Activated CD8-positive, alpha-beta T cell treated with anti-CD3 and anti-CD28 coated beads for 36 hours (primary cell): ENCODE measurements at places on chromosomes 11 and 22.

DNA sequence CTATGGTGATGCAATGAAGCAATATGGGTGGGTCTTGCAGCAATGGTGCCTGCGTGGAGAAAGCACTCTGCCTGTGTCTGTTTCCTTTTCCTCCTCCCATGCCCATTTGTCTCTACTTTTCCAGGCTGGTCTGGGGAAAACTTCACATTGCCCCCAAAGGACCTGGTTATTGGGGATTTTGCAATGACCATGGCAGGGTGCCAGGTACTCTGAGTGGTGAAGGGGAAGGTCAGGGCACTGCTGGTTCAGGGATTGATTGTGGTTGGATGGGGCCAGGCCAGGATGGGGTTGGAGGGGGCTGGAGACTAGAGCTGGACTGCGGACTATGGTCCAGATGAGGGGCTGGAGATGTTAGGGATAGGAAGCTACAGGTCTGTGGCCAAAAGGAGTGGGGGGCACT is 92.1 kb downstream of the INSC start:
- H3K4me3 ChIP-seq = no peak overlapping the region
- no peaks in the 10 kb centered on the region for H3K4me1 ChIP-seq
- no peaks in the 10 kb centered on the region for H3K27me3 ChIP-seq
- H3K27ac ChIP-seq = no peak overlapping the region

- no peak overlapping the region for H3K27ac ChIP-seq
- no peaks in the 10 kb centered on the region for H3K36me3 ChIP-seq
- no peaks in the 10 kb centered on the region for H3K4me1 ChIP-seq
- no peak overlapping the region for H3K4me3 ChIP-seq
Measured at GRCh38 chr11:22775248-22775647, 54.4 kb downstream of the SVIP start.

DNA sequence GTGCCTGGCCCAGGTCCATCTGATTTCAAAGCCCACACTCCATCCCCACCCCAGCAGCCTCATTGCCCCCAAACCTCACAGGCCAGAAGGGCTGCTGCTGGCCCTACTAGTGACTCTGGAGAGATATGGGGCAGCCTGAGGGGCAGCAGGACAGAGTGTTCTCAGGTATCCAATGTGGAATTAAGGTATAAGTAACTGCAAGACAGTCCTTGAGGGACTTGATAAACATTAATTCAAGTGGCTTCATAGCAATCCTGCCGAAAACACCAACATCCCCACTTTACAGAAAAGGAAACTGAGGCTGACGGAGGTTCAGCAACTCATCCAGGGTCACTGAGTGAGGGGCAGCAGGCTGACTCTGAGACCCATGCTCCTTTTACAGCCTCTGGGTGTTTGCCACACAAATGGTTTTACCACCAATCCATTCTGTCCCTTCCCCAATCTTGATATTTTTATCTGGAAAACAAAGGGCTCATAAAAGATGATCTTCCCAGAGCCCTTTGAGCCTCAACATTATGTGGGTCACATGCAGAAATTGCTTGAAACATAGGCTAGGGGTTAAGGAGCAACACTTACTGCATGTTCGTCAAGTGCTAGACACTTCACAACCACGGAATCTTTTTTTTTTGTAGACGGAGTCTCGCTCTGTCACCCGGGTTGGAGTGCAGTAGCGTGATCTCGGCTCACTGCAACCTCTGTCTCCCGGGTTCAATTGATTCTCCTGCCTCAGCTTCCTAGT is 2.3 kb downstream of the NIPSNAP1 start:
- no peaks in the 10 kb centered on the region for H3K27me3 ChIP-seq
- peaks cover 13% of the 10 kb centered on the region for H3K4me1 ChIP-seq
- H3K4me3 ChIP-seq = no peak overlapping the region
- DNase-seq = no peak

DNA sequence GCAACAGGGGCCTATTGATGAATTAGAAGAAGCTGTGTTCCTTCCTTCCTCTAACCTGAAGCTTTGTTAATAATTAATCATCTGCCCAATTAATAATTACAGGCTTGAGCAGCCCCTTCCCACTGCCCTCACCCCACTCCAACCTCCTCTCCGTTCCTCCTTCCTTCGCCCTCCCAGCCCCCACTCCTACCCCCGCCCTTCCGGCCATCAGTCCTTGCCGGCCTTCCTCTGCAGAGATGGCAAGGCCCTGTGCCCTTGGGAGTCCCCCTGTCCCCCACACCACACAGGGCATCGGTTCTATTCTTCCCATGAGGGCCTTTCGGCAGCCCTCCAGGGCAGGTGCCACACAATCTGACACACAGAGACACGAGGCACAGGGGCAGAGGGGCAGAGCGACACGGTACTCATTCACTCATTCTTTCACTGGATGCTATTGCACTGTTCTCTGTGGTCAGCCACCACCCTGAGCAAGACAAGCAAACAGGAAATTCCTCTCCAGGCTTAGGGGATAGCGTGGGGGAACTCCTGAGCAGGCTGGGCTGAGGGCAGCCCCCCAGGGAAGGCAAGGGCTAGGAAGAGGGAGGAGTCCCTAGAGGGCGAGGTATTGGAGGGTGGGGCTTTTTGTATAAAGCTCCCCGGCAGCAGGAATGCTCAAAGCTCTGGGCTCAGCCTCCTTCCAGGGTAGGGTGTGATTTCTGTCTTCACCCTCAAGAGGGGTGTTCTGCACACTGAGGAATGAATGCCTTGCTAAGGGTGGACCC is 14.7 kb downstream of the MGAT3 start:
- peak; percentile 47 for DNase-seq
- no peak overlapping the region for H3K4me3 ChIP-seq
- H3K4me1 ChIP-seq = peaks cover 13% of the 10 kb centered on the region
- no peaks in the 10 kb centered on the region for H3K36me3 ChIP-seq

DNA sequence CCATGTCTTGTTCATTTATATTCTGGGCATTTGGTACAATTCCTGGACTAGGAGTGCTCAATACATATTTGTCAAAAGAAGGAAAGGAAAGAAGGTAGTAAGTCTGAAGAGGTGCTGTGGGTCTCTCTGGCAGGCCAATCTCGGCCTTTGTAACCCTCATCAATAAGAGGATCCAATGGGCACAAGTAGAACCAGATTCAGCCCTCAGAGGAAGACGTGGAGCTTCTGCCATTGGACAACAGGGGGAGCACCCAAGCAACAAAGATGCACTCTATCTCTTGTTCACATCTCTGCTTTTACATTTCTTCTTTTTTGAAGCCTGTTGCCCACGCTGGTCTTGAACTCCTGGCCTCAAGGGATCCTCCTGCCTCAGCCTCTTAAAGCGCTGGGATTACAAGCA is 2.2 kb upstream of the VPS11 start:
- peaks cover 5% of the 10 kb centered on the region for H3K36me3 ChIP-seq
- peak overlapping the region; percentile 14 for H3K27ac ChIP-seq
- peak; percentile 69 for DNase-seq
- no peak overlapping the region for H3K4me3 ChIP-seq
- no peaks in the 10 kb centered on the region for H3K27me3 ChIP-seq
- peaks cover 34% of the 10 kb centered on the region for H3K4me1 ChIP-seq

- no peak for DNase-seq
- no peaks in the 10 kb centered on the region for H3K36me3 ChIP-seq
- H3K27ac ChIP-seq = no peak overlapping the region
- no peaks in the 10 kb centered on the region for H3K27me3 ChIP-seq
- no peaks in the 10 kb centered on the region for H3K4me1 ChIP-seq
Measured at GRCh38 chr11:7599209-7599608, 74.1 kb downstream of the CYB5R2 start.

DNA sequence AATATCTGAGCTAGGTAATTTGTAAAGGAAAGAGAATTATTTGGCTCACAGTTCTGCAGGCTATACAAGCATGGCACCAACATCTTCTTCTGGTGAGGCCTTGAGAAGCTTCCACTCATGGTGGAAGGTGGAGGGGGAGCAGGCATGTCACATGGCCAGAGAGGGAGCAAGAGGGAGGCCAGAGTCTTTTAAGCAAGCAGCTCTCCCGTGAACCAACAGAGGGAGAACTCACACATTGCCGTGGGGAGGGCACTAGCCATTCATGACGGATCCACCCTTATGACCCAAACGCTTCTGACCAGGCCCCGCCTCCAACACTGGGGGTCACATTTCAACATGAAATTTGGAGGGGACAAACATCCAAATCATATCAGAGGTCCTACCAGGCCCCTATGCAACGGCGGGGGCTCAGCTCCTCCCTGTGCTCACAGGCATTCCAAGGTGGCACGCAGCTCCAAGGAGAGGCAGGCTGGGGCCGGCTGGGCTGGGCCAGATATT is 4.6 kb downstream of the C11orf96 start:
- DNase-seq = no peak
- H3K36me3 ChIP-seq = no peaks in the 10 kb centered on the region
- H3K4me1 ChIP-seq = peaks cover 9% of the 10 kb centered on the region

DNA sequence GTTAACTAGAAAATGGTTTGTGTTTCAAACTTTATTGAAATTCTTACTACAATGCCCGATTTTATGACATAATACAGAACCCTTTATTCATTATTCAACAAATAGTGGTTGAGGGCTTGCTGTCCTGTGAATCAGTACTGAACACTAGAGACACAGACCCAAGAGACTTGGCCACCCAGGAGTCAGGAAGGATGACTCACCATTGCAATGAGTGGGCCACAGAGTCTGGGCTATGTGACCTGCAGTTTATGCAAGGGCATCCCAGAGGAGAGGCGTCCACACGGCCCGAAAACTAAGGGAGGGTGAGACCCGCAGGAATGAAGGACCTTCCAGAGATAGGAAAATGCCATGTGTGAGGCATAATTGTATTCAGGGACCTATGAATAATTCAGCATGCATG is 143.8 kb upstream of the DDI1 start:
- H3K4me3 ChIP-seq = no peak overlapping the region
- H3K4me1 ChIP-seq = no peaks in the 10 kb centered on the region
- no peaks in the 10 kb centered on the region for H3K36me3 ChIP-seq
- H3K27me3 ChIP-seq = no peaks in the 10 kb centered on the region
- H3K27ac ChIP-seq = no peak overlapping the region

DNA sequence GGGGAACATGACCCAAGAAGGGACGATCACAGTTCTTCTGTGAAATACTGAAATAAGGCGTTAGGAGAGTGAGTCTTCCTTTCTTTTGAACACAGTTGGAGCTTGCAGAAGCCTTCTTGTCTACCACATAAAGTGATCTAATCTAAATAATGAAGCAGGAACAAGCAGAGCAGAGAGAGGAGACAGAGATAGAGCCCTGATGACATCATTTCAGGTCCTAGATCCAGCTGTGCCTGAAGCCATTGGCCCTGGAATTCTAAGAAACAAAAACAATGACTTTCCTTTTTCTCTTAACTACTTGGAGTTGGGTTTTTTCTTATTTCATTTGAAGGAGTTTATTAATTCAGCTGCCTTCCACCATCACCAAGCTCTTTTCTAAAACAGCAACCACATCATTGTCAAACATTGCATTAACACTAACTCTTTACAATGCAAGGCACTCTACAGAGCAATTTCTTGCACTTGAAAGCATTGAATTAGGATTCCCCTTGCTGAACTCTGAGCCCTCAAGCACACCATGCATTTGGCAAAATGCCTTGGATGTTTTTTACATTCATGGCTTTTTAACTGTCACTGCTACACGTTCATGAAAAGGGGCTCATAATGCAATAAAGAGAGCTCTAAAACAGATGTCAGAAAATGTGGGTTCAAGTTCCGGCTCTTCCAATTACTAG is 117.2 kb upstream of the TIMP3 start:
- no peaks in the 10 kb centered on the region for H3K36me3 ChIP-seq
- H3K27me3 ChIP-seq = peaks cover 14% of the 10 kb centered on the region
- H3K4me1 ChIP-seq = no peaks in the 10 kb centered on the region
- no peak overlapping the region for H3K27ac ChIP-seq
- no peak overlapping the region for H3K4me3 ChIP-seq

DNA sequence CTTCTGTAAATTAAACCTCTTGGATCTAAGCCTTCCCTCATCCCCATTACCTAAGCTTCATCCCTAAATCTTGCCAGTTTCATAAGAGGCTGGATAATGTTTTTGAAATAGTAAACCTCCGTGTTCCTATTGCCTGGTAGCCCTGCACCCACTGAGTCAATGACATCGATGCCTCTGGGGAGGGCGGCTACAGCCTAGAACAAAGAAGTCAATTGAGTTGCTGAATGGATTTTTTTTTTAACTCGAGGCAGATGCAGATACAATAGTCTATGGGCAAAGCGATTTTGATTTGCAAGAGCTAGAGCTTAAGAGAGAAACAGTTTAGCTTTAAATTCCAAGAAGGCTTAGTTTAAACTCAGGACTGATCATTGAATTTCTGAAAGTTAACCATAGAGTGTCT is 121.3 kb downstream of the NECTIN1 start:
- no peak overlapping the region for H3K4me3 ChIP-seq
- H3K27me3 ChIP-seq = peaks cover 5% of the 10 kb centered on the region
- DNase-seq = no peak
- H3K27ac ChIP-seq = no peak overlapping the region

- DNase-seq = no peak
- no peak overlapping the region for H3K4me3 ChIP-seq
- peaks cover 14% of the 10 kb centered on the region for H3K27me3 ChIP-seq
- no peaks in the 10 kb centered on the region for H3K36me3 ChIP-seq
Measured at GRCh38 chr22:44536411-44536810, 38.4 kb upstream of the RTL6 start.

- H3K27ac ChIP-seq = no peak overlapping the region
- DNase-seq = no peak
- no peaks in the 10 kb centered on the region for H3K4me1 ChIP-seq
- H3K27me3 ChIP-seq = no peaks in the 10 kb centered on the region
Measured at GRCh38 chr11:89436071-89436470, 55.1 kb downstream of the NOX4 start.

DNA sequence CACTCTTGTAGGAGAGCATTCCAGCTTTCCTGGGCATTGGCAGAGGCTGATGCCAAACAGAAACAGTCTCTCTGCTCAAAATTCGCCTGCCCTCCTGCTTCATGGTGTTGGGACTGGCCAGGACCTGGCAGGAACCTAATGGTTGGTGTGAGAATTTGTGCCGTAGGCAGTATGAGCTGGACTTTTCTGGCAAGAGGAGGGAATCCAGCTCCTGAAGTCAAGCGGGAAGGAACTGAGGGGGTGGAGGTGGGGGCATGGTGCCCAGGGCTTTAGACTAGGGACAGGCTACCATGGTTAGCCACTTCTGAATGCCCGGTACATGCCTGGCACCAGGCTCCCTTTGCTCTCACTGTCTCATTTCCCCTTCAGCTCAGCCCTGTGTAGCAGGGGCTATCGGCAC is 6.9 kb upstream of the TOMM22 start:
- no peaks in the 10 kb centered on the region for H3K27me3 ChIP-seq
- no peaks in the 10 kb centered on the region for H3K4me1 ChIP-seq
- no peak for DNase-seq
- no peak overlapping the region for H3K27ac ChIP-seq

DNA sequence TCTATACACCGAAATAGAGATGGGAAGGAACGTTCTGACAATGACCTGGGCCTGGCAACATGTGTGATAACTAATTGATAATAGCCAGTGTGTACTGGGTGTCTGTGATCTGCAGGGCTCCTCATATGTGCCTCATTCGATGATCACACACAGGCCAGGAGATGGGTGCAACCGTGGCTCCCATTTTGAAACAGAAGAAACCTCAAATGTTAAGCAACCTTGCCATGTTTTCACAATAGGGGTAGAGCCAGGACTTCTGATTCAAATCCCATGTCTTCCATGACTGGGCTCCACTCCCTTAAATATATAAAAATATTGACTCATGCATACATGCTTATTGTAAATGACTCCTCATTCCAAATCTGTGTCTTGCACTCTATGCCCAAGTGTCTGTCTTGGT is 11.1 kb downstream of the APOL3 start:
- H3K4me1 ChIP-seq = peaks cover 59% of the 10 kb centered on the region
- H3K36me3 ChIP-seq = peaks cover 23% of the 10 kb centered on the region
- no peaks in the 10 kb centered on the region for H3K27me3 ChIP-seq
- no peak for DNase-seq
- no peak overlapping the region for H3K4me3 ChIP-seq

- no peak overlapping the region for H3K4me3 ChIP-seq
- H3K27ac ChIP-seq = no peak overlapping the region
- H3K27me3 ChIP-seq = no peaks in the 10 kb centered on the region
- DNase-seq = no peak
Measured at GRCh38 chr11:68914761-68915160, 11.1 kb downstream of the IGHMBP2 start.
